Brain microvascular endothelial cell (primary cell): ENCODE measurements at places on chromosomes 3 and 15.

- no peak for DNase-seq
Measured at GRCh38 chr15:82549199-82549665, 9.0 kb upstream of the RPS17 start.

- peak; percentile 34 for DNase-seq
Measured at GRCh38 chr3:39106851-39107387, 508 bp downstream of the GORASP1 start.

GRCh38 chr3:195739561-195740111 lies 18.9 kb downstream of the MUC20 start:
- DNase-seq, result no peak

GRCh38 chr3:132047209-132047608 lies 12.4 kb upstream of the CPNE4 start:
- DNase-seq, result no peak

GRCh38 chr3:43015572-43015971 lies 36.5 kb downstream of the GASK1A start:
- DNase-seq, result no peak

GRCh38 chr3:89280822-89281365 lies 173.5 kb downstream of the EPHA3 start:
- no peak for DNase-seq

GRCh38 chr15:62932436-62932835 lies 110.1 kb upstream of the TPM1 start:
- peak; percentile 63 for DNase-seq

DNA sequence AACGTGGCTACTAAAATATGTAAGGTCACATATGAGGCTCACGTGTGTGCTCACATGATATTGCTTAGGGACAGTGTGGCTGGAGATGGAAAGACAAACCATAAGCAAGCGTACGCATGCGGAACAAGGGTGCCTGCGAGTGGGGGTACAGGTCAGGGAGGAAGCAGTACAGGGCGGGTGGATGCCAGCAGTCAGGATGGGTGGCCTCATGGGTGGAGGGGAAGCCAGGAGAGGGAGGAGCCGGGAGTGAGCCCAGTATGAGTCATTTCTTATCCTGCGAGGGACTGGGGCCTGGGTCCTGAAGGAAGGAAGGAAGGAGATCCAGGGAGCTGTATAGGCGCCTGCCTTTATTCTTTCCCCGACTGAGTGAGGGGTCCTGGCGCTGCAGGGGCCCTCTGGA lies 42.0 kb upstream of the CGNL1 start:
- peak; percentile 39 for DNase-seq

DNA sequence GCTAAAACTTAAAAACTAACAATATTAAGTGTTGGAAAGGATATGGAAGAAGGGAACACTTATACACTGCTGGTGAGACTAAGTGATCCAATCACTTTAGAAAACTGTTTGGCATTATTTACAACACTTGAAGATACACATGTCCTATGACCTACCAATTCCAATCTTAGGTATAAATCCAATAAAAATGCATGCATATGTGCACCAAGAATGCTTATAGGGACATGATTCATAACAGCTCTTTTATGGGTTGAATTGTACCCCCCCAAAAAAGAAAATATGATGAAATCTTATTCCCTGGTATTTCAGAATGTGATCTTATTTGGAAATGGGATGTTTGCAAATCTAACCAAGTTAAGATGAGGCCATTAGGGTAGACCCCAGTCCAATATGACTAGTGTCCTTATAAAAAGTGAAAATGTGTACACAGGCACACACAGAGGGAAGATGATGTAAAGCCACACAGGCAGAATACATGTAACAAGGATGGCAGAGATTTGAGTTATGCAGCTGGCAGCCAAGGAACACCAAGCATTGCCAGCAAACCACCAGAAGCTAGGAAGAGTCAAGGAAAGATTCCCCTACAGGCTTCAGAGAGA lies 15.3 kb downstream of the CCR8 start:
- DNase-seq, result no peak

DNA sequence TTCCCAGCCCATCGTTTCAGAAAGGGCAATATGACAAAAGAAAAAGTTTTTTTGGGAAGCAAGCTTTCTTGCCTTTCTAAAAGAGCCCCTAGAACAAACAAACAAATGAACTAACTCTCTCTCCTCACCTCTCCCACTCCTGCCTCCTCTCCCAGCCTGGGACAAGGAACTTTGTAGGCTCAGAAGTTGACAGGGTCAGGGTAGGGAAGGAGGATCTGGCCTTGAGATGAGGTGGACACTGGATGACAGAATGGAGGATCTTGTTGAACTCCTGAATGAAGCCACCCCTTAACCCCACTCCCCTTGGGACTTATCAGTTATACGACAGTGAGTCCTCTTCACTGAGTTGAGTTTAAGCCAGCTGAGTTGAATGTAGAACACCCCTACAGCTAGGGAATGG lies 1.6 kb upstream of the ITGA11 start:
- DNase-seq, result no peak

GRCh38 chr3:8473990-8474389 lies 27.6 kb upstream of the LMCD1 start:
- no peak for DNase-seq

DNA sequence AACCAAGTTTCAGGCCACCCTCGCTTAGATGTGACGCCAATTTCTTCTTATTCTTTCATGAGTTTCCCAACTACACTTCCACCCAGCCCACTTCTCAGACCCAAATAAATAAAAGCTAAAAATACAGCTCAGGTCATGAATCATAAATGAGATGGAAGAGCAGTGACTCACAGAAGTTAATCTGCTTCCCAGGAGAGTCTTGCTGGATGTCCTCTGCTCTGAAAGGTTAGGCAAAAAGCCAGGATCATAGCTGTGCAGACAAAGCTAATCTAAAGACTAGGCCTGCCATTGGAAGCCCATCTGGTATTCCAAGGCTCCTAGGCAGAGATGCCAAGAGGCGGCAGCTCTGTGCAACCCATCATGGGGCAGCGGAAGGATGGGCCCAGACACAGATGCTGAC lies 24.1 kb downstream of the SHC4 start:
- peak; percentile 95 for DNase-seq

- no peak for DNase-seq
Measured at GRCh38 chr3:115864911-115865310, 241.6 kb downstream of the GAP43 start.

DNA sequence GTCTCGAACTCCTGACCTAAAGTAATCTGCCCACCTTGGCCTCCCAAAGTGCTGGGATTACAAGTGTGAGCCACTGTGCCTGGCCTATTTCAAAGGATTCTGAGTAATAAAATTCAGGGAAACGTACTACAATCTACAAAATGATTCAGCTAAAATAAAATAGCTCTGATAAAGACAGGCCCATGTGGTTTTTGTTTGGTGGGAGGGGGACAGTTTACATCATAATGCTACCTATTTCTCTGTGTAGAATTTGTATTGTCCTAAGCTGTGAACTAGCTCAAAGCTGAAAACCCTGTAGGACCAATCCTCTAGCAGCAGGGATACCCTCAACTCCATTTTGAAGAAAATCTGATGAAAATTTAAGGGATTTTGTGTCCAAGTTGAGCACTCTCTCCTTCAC lies 25.8 kb downstream of the CDV3 start:
- DNase-seq, result no peak

GRCh38 chr15:56772868-56773639 lies 39.7 kb upstream of the ZNF280D start:
- peak; percentile 48 for DNase-seq

DNA sequence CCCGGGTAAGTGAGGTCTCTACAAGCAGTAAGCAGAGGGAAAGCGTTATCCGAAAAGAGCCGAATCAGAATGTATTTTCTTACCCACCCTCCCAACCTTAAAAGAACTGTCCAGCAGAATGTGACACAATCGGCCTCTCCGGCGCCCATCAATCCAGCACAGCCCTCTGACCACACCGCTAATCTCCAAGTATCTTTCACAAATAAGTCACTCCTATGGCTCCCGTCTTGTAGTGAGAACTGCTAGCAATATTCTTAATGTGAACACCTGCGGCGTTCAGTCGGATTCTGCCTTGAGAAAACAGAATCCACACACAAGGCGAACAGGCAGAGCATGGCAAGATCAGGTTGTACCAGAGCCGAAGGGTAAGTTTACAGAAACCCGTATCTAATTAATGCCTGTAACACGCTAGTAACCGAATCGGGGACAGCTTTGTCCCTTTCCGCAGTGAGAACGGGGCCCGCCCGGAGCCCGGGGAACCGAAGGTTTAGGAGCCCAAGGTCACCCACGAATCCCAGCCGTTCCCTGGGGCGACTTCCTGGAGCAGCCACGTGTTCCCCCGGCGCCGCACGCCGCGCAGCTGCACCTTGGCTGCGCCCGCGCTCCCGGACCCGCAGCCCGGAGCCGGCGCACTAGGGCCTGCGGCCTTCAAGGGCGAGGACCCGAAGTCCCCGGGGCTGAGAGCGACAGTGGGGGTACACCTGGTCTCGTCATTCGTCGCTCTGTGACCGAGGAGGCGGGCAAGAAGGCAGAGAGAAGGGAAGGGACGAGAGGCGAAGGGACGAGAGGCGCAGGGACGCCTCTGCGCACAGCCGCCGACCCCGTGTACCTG lies 672 bp downstream of the TFRC start:
- DNase-seq, result peak; percentile 14

GRCh38 chr3:175001091-175001490 lies 142.0 kb downstream of the NAALADL2 start:
- no peak for DNase-seq

- DNase-seq, result no peak
Measured at GRCh38 chr15:42719043-42719442, 17.9 kb downstream of the CDAN1 start.

DNA sequence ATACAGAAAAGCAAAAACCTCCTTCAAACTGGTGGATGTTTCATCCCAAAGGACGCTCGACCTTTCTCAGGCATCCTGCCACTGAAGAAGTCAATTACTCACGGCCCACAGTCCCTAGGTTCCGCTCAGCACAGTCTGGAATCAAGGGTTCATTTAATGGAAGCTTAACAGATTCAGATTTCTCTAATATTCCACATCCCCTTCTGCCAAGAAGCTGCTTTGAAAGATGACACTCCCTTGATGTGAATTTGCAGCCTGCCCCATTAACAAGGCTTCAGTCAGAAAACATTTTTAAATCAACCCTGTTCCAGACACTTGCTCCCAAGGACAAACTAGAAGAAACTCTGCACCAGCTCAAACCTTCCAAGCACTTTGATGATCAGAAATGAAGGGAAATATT lies 81.2 kb downstream of the LIPC start:
- no peak for DNase-seq

DNA sequence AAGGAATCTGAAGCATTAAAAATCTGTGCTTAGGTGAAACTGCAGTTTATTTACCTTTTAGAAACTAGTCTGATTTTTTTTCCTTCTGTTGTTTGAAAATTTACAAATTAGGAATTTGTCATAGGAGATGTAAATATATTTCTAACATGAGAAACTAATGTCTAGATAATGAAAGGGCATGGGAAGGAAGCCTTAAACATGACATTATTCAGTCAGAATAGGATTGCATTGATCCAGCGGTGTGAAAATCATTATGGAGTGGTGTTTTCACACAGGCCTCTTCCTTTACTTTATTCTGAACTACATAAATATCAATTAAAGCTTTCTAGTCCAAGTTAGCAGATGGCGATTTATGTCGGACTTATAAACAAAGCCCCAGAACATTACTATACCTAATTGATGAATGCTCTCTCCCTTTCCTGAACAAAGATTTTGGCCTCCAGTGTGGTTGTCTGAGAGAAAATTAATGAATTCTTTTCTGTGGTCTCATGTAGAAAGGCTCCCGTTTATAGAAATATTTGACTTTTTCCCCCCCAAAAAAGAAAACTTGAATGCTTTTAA lies 37.9 kb downstream of the FNDC3B start:
- no peak for DNase-seq

DNA sequence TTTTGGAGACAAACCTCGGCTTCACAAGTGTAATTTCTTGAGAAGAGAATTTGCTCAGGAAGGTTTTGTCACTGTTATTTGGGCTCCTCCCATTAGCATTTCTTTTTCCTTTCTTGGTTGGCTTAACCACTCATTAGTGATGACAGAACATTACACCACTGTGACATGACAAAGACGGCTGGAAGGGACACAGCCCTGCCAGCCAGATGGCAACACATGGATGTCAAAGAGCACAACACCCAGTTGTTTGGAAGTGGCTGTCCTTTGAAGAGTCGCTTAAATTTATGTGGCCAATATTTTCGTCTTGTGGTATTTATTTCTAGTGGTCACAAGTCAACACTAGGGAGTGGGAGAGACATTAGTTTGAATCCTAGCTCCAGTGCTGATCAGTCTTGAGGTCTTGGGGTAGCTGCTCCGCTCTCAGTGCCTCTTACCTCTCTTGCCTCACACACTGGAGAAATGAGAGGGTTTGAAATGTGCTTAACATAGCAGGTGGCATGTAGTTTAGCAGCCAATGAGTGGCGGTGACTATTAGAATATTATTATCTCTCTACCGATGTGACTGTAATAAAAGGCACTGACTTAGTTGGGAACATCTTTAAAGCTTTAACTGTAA lies 92.8 kb downstream of the FRMD4B start:
- no peak for DNase-seq

GRCh38 chr15:70120958-70121623 lies 23.4 kb upstream of the TLE3 start:
- no peak for DNase-seq

- DNase-seq, result no peak
Measured at GRCh38 chr3:179695672-179696313, 43.0 kb downstream of the USP13 start.

DNA sequence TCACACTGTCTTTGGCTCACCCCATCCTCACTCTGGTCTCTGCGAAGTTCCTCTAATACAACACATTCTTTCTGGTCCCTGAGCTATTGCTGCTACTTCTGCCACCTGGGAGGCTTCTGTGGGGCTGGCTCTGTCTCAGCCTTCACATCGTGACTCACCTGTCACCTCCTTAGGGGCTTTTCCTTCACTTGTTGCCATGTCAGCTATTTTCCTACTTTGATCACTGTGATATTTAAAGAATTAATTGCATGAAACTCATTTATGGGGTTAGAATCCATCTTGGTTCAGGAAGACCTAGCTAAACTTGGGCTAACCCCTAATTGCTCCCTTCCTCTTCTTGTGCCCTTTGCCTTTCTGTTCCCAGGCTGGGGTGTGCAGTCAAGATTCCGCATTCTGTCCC lies 346.9 kb downstream of the WDR72 start:
- DNase-seq, result no peak

GRCh38 chr15:69118089-69118488 lies 42.3 kb upstream of the GLCE start:
- no peak for DNase-seq

DNA sequence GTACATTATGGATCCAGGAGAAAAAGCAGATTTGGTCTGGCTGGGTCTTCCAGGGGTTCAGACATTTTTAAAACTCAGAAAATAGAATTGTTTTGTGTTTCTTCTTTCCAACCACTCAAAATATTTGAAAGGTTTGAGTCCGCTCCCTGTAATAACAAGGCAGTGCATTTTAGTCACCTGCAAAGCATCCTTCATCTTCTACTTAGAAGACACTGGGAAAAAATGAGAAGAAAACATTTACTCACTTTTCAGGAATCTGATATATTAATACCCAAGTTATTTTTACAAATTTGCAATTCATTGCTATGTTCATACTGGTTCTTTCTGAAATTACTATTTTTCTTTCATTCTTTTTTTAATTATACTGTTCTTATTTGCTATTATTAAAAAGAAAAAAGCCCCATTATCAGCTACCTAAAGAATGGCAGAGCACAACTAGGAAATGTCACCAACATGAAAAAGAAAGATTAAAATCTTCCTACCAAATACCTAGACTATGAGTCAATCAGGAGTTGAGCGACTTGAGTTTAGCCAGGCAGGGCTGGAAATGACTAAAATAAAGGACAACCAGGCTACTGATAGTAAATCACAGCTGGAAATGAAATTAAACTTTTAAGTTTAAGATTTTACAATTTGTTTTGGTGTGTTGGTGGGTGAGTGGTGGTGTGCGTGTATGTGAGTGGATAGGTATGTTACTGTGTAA lies 280.3 kb upstream of the THBS1 start:
- DNase-seq, result peak; percentile 53
